AG04449 (cell line): ENCODE measurements at places on chromosomes 4 and X.
A peak's percentile ranks its signal among the peaks of the same experiment; 100 is the strongest.

GRCh38 chr4:28427306-28428085, 1566.9 kb downstream of the STIM2 start:
- no peak for DNase-seq

DNA sequence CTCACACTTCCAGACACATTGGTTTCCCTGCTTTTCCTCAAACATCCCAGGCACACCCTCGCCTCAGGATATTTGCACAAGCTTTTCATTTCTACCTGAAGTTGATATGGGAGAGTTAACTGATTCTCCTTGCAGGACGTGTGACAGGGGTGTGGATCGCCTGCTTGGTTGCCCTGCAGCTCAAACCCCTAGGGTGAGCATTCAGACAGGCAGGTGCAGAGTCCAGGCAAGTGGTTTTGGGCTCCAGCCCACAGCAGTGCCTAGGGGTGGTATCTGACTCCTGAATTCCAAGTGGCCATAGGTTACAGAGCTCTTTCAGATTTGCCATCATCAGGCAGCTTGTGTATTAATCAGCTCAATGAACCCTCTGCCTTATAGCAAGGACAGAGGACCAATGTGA, 1104.2 kb upstream of the IGFBP7 start:
- DNase-seq = no peak

DNA sequence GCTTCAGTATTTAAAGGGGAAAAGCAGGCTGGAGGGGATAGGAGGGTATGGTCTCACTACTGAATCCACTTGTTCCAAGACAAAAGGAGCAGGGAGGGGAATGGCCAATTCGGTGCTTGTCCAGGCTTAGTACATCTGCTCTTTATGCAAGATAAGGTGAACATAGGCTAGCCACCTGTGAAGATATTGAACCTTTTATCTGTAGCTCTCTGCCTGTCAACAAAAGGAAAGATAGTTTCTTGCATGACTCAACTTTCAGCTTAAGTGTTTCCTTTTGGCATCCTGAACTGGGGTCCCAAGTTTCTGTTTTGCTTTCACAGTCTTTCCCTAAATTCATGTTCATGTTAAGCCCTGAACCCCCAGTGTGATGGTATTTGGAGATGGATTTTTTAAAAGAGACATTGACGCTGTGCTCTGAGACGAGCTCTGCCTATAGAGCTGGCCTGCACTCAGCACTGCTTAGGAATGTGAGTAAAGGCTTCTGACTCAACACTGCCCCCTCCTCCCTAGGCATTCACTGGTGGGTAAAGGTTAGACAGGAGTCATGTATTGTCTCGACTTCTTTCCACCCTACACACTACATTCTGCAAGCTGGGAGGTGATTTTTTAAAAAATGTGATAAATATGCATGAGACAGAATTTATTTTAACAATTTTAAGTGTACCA, 28.2 kb downstream of the FAM149A start:
- DNase-seq = no peak

DNA sequence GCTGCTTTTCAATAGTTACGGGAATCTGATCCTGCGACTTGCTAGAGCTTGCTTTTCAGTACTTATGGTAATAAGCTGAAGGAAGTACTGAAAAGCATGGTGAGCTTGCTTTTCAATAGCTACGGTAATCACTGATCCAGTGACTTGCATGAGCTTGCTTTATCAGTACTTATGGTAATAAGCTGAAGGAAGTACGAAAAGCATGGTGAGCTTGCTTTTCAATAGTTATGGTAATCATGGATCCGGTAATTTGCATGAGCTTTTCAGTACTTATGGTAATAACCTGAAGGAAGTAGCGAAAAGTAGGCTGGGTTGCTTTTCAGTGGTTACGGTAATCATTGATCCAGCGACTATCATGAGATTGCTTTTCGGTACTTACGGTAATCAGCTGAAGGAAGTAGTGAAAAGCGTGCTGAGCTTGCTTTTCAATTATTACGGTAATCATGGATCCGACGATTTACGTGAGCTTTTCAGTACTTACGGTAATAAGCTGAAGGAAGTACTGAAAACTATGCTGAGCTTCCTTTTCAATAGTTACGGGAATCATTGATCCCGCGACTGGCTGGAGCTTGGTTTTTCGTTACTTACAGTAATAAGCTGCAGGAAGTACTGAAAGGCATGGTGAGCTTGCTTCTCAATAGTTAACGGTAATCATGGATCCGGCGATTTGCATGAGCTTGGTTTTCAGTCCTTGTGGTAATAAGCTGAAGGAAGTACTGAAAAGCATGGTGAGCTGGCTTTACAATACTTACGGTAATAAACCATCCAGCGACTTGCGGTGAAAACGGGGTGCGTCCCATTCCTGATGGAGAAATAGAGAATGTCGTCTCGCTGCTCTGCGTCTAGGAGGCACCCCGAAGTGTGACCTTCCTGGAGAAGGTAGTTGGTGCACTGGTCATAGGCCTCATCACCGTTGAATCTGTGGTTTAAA, 6.5 kb downstream of the CRLF2 start:
- DNase-seq = no peak

GRCh38 chr4:185792384-185793115, 19.4 kb downstream of the SORBS2 start:
- peak; percentile 96 for DNase-seq

DNA sequence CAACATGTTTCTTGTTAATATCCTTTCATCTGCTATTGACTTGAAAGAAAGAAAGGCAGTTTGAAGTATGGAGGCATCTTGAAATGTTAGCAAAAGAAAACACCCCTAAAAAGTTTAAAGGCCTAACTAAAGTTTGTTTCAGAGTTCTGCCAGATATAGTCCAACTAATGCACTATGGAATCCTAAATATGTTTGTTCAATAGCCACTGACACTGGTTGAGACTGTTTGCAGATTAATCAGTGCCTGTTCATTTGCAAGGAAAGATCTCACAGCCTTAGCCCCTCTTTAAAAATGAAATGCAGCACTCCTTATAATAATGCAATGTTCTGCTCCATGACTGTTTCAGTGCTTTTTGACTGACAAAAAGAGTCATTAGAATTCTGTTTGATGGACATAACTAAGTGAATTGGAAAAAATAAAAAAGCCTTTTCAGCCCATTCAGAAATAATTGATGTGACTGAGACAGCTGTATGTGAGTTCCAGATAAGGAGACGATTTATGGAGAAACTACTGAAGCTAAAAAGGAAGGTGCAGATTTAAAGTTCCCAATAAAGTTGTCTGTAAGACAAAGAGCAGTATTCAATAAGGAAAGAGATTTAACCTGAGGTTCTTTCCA, 192.0 kb downstream of the PCDH7 start:
- no peak for DNase-seq

DNA sequence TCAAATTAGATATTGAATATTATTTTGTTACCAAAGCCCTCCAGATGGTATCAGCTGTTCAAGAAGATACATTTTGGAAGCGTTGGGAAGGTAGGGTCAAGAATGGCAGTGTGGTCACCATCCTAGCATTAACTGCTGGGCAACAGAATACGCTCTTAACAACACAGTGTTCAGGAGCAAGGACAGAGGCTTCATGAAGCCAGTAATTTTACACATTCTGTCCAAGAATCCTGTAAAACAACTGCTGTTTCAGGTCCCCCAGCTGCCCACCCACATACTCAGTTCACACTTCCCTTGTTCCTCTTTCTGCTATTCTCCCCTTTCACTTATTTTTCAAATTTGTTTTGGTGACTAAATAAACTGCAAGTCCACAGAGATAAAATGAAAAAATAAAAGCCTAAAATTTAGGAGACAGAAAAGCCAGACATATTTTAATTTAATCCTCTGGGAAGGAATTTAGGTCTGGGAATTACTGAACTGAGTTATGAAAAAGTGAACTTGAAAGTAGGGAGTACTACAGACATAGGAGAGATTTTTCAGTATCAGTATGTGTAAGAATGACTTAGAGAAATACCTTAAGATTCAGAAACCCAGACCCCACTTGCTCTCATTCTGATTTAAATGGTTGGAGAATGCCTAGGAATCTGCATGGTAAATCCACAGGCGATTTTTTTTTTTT, 406.7 kb downstream of the MAPK10 start:
- DNase-seq = no peak

DNA sequence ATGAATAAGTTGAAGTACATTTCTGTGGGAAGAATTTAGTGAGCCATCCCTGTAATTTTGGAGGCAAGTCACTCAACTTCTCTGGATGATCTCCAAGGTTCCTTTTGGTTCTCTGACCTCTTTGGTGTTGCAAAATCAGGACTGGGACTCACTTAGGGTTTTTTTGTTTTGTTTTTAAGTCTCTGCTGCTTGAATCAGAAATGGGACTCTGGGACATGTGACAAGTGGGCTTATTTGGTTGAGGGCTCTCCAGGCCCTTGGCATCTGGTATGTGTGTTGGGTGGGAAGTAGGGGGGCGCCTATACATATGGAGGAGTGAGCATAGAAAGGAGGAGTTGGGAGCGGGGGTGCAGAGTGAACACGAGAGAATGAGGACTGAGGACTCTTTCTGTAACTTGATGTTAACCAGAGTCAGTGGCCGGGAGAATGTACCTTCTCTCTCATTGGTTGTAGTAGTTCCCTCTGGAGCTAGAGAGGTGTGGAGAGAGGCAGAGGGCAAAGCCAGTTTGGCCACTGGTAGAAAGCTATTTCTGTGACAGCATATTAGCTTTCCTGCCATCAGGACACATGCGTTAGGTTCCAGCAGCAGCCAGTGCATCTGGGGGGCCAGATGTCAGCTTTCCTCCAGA, 1.9 kb downstream of the ARHGAP10 start:
- no peak for DNase-seq

DNA sequence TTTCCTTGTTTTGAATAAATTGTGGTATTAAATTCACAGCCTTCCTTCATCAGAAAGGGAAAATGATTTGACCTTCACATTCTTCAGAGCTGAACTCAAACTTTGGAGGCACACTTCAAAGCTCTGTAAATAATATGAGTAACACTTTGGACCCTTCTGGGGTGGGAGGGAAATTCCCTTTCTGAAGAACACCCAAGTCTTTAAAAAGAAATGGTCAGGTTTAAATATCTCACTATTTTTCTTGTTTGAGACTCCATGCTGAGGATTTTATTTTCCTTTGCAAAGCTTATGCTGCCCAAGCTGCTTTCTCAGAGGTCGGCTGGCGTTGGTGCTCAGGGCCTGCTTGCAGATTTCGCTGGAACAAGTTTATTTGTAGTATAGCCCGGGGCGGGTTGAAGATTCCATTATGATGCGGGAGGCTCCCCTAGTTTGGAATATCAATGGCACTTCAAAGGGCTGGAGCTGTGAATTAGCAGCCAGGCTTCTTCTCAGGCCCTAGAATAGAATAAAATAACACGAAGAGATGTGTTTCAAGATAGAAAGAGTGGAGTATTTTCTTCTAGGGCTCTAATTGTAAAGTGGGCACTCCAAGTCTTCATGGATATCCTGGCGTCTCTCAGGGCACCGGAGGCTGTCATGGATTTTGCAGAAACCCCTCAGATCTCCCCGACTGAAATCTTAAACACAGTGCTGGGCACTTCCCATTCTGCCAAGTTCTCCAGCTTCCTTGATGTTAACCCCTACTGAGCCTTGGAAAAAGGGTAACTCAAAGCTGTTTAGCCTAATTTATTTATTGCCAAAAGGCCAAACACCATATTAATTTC, 315.6 kb downstream of the GPAT3 start:
- DNase-seq = no peak

GRCh38 chrX:110920991-110921390, 125.4 kb upstream of the CHRDL1 start:
- DNase-seq = no peak

DNA sequence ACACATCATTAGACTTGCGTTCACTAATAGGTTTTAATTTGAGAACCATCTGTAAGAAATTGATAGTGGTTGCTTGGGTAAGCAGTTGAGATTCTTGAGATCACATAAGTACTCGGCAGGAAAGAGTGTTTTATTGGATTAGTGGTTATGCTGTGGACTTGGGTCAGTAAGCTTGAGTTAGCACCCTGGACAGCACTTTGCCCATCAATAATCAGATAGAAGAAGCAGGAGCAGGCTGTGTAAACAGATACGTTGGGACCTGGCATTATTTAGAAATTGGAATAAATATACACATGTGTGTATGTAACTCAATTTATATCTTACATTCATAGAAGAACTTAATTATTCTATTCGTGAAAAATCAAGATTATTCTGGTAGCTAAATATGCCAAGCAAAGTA, 357.5 kb upstream of the SMIM31 start:
- no peak for DNase-seq

DNA sequence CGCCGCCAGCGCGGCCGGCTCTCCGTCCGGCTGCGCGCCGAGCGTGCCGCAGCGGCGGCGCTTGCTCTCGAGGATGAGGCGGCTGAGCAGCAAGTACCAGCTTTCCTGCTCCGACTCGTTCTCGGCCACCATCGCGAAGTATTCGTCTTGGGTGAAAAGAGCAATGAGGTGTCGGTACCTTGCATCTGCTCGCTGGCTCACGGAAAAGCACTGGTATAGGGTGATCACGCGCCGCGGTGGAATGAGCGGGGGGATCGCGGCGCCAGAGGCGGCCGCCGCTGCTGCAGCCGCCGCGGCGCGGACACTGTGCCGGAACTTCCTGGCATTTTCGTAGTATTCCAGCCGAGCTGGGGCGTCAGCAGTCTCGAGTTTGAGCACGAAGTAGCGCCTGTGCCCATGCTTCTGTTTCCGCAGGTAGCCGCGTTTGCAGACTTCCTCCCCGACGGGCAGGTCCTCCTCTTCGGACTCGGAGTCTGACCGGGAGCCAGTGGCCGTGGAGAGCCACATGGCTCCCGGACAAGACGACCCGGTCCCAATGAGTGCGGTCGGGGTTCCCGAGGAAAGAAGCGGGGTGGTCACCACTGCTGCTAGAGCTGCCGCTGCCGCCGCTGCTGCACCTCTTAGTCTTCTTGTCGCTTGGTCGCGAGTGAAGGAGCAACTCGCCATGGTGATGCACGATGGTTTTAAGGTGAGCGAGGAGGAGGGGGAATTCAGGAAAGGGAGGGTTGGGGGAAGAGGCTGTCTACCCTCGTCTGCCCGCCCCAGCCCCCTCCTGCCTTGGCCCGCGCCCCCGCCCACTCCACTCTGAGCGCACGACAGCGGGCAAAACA, 469 bp downstream of the IRS4 start:
- DNase-seq = no peak

DNA sequence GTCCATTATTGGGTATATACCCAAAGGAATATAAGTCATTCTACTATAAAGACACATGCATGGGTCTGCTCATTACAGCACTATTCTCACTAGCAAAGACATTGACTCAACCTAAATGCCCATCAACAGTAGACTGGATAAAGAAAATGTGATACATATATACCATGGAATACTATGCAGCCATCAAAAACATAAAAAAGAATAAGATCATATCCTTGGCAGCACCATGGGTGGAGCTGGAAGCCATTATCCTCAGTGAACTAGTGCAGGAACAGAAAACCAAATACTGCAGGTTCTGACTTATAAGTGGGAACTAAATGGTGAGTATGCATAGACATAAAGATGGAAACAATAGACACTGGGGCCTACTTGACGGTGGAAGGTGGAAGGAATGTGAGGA, 2.3 kb upstream of the APOOL start:
- DNase-seq = no peak
